CD4-positive, alpha-beta T cell treated with Interleukin-2 at 100 ng/mL for 4 hours (primary cell): ENCODE measurements at places on chromosomes 5 and 9.

DNA sequence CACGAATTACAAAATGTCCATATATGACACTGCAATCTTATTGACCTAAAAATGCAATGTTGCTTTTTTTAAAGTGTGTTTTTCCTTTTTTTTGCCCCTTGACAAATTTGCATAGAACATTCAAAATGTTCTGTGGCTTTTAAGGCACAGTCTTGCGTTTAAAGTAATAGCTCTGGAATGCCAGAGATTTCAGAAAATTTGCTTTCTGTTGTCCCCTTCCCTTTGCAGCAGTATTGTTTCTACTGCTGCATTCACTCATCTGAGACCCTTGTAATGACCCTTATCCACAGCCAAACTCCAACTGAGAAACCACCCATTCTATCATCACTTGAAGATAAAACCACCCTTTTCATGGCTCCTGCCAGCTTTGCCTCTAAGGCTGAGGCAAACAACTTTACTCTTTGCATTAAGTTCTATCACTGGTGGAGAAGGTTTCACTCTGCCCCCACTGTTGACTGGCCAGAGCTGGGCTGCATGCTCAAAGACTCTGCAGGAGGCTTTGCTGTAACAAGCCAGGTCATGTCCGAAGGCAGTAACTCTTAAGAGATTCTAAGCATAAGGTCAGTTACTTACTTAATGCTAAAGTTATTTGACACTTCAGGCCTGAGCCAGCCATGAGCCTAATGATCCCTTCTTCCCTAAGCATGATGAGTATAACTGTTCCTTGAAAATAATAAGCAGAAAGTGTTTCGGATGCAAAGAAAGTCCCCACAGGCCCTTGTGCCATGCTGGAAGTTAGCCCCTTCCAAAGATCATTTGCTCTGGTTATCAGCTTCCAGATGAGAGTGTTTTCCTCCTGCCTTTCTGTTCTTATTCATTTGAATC, 101.9 kb downstream of the CD180 start:
- DNase-seq: no peak

DNA sequence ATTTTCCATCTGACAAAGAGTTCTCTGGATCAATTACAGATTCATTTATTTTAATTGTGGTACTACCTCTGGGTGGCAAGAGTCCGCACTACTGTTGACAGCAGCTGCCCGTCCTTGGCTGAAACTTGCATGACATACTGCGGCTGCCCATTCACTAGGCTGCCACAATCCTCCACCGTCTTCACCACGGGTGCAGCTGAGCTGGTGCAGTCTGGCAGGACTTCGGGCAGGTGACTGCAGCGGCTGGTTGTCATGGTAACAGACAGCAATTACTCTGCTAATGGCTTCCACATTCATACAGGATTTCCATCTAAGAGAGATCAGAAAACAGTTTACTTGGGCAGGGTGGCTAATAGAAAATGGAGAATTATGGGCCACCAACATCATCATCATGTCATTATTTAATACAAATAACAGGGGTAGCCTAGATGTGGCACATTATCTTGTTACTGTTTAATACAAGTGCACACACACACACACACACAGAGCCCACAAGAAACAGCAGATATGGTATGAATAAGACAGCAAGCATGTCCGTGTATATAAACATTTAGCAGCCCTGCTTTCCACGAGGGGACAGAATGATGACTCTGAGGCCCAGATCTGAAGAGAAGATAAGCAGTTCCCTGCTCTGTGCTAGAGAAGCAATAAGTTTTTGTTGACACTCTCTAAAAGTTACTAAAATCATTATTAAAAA, 112.3 kb downstream of the MARCHF3 start:
- DNase-seq: no peak

DNA sequence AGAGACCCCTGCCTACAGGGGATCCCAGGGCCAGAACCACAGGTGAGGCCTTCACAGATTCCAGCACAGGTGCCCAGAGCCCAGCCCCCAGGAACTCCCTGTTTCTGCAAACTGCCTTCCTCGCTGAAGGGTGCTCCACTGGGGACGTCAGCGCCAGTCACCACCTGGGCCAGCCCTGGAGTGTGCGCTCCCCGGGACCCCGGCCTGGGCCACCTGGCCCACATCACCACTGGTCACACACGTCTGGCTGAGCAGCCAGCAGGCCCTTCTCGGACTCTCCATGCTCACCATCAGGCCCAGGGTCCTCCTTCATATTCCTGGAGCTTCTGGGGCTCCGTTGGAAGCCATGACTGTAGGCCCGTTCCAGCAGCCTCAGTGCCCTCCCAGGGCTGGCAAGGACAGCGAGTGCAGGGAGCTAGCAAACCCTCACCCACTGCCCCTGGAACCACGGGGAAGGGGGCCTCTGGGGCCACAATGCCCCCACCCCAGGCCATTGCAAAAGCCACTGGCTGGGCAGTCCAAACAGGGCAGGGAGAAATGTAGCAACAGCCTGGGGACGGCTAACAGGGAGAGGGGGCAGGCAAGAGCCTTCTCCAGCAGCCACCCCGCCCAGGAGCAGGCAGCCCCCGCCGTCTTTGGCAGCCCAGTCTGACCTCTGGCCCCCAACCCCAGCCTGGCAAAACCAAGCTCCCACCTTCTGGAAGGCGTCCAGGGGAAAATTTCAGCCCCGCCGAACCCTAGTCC, 1.3 kb downstream of the AGPAT2 start:
- no peak for DNase-seq

GRCh38 chr9:2013743-2014475, 1.2 kb upstream of the SMARCA2 start:
- no peak for DNase-seq

DNA sequence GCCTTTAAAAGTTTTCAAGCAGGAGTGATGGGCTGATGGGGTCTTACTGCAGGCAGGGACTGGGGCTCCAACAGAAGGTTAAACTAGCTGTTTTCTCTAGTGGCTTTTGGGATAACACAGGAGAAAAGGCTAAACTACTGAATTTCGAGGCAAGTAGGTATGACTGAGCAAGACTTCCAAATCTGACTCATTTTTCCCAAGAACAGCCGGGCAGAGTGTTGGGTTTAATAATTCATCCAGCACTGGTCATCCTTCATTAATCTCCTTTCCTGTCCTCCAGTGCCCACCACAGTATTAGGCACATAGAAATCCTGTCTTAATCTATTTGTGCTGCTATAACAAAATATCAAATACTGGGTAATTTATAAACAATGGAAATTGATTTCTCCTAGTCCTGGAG, 20.5 kb downstream of the MSX2 start:
- no peak for DNase-seq

DNA sequence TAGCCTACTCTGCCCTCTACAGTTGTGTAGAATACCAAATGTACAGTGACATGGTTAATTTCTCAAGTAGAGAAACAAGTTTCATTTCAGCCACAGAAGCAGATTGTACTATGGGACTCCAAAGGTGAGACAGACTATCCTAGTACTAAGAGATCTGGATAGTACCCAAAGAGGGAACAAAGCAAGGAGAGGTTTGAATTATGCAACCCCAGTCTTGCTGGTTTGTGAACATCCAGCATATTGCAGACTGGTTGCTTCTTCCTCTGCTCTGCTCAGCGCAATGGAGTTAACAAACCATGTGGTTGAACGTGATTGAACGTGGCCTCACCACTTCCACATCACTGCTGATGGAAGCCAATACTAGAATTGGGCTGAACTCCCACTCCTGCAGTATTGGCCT, 43.3 kb upstream of the ALDOB start:
- DNase-seq: no peak

GRCh38 chr5:131812371-131813160, 15.7 kb upstream of the FNIP1 start:
- DNase-seq: no peak
